GM04503 (cell line): ENCODE measurements at places on chromosomes 13 and 19.
A peak's percentile ranks its signal among the peaks of the same experiment; 100 is the strongest.

GRCh38 chr19:34141025-34141424, 31.3 kb upstream of the LSM14A start:
- no peak for DNase-seq

- peak; percentile 7 for DNase-seq
Observed at GRCh38 chr13:77860507-77860981, 58.1 kb downstream of the EDNRB start.

GRCh38 chr13:41971848-41972247, 10.9 kb upstream of the VWA8 start:
- DNase-seq: no peak

GRCh38 chr19:49680421-49681351, 3.6 kb downstream of the PRMT1 start:
- no peak for DNase-seq

GRCh38 chr19:29003641-29004409, 209.1 kb downstream of the UQCRFS1 start:
- DNase-seq: no peak

GRCh38 chr19:30448386-30449077, 76.3 kb downstream of the ZNF536 start:
- peak; percentile 23 for DNase-seq

DNA sequence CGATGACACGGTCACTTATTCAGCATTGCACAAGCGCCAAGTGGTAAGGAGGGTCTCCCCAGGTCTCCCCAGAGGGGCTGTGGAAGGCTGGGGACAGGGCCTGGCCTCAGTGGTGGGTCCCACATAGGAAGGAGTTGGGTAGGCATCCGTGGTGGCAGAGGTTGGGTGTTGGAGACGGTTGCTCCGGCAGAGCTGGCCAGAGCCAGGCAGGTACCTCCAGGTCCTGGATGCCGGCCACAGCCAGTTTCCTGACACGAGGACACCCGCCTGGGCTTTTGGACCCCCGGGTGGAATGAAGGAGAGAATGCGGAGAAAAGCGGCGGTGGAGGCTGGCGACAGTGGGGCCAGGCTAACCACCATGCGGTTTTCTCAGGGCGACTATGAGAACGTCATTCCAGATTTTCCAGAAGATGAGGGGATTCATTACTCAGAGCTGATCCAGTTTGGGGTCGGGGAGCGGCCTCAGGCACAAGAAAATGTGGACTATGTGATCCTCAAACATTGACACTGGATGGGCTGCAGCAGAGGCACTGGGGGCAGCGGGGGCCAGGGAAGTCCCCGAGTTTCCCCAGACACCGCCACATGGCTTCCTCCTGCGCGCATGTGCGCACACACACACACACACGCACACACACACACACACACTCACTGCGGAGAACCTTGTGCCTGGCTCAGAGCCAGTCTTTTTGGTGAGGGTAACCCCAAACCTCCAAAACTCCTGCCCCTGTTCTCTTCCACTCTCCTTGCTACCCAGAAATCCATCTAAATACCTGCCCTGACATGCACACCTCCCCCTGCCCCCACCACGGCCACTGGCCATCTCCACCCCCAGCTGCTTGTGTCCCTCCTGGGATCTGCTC, 1.3 kb upstream of the FFAR1 start:
- DNase-seq: no peak

DNA sequence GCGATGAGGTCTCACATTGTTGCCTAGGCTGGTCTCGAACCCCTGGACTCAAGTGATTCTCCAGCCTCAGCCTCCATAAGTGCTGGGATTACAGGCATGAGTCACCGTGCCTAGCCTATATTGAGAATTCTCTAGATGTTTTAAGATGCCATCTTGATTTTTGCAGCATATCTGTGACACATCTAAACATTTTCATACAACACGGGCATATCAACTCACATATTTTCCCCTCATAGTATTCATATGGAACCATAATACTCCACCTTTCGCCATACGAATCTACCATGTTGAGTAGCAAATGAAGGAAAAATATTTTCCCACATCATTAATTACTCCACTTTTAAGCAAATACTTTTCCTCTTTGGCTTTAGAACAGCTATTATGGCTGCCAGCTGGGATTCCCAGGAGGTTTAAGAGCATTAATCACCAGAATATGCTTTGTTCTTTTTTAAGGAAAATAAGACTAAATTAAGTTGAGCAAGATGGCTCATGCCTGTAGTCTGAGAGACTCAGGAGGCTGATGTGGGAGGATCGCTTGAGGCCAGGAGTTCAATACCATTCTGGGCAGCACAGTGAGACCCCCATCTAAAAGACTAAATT, 56.9 kb upstream of the GTF2F2 start:
- DNase-seq: no peak

DNA sequence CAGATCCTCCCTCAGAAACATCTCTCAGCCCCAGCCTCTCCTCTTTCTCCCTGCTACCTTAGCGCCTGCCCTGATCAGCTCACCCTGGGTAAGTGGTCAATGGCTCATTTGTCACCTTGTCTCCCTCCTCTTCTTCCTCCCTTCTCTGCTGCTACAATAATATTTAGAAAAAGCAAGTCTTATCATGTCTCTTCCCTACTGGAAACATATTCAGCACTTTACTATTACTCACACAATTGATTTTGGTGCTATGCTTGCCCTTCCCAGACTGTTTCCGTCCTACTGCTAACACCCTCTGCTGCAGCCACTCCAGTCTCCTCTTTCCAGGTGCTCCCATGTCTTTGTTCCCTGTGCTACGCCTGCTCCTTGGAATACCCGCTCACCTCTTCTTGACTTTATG, 35.8 kb downstream of the ESD start:
- DNase-seq: no peak
